ENCODE measurements at places on chromosomes 11 and 22.
A peak's percentile ranks its signal among the peaks of the same experiment; 100 is the strongest.

- DNase-seq: no peak
These were observed 12.1 kb downstream of the C11orf86 start for GRCh38 chr11:66987158-66987620.

- no peak for DNase-seq
These were observed 36.6 kb downstream of the RCOR2 start for GRCh38 chr11:63880403-63880790.

DNA sequence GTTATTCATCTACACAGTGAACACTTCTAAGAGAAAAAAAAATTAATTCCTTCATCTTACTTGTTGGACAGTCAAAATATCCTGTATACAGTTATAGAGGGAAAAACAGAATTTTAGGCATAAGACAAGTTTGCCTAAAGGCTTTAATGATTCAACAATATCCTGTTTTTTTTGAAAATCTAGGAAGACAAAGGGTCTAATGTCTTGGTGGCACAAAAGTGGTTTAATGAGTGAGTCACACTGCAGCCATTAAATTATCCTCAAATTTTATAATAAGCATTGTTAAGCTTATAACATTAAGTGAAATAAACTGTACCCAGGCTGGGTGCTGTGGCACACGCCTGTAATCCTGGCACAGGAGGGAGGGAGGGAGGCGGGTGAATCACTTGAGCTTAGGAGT lies 72.9 kb downstream of the GAB2 start:
- no peak for DNase-seq

GRCh38 chr11:111448414-111448813 lies 63.8 kb downstream of the BTG4 start:
- DNase-seq: no peak

- no peak for DNase-seq
These were observed 63.5 kb downstream of the FAM83F start for GRCh38 chr22:40058265-40058664.

GRCh38 chr11:18379201-18379600 lies 15.2 kb upstream of the LDHA start:
- no peak for DNase-seq

GRCh38 chr11:47997063-47998053 lies 17.0 kb downstream of the PTPRJ start:
- no peak for DNase-seq

DNA sequence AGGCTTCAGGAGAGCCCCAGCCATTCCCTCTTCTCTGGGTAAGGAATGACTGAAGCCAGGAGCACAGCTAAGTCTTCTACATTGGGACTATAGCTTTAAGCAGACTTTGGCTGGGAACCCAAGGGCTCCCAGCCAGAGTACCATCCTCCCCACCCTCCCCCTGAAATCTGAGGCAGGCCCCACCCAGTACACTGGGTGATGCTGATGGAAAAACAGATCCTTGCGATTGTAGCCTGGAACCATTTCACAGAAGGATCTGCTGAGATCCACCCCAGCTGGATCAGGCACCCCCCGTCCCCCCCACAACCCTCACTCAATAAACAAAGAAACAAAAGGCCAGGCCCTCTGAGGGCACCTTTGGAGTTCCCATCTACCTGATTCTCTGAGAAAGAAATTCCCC lies 39.8 kb downstream of the IL18BP start:
- DNase-seq: peak; percentile 45

GRCh38 chr22:44055805-44056204 lies 31.7 kb downstream of the PARVB start:
- DNase-seq: no peak

DNA sequence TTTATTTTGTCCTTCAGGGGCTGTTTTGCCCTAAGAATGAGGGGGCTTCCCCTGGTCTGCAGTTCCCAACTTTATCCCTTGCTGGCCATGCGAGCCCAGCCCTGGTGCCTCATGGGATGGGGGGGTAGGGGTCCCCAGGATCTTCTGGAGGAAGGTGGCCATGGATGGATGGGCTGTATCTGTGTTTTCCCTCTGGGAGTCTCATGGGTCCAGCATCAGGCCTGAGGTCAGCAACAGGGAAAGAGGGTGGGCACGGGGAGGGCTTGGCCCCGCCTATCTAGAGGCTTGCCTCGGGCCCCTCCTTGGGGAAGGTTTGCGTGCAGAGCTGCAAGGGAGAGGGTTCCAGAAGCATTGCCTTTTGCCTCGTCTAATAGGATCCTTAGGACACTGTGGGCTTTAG lies 10.8 kb upstream of the ADORA2A start:
- no peak for DNase-seq

DNA sequence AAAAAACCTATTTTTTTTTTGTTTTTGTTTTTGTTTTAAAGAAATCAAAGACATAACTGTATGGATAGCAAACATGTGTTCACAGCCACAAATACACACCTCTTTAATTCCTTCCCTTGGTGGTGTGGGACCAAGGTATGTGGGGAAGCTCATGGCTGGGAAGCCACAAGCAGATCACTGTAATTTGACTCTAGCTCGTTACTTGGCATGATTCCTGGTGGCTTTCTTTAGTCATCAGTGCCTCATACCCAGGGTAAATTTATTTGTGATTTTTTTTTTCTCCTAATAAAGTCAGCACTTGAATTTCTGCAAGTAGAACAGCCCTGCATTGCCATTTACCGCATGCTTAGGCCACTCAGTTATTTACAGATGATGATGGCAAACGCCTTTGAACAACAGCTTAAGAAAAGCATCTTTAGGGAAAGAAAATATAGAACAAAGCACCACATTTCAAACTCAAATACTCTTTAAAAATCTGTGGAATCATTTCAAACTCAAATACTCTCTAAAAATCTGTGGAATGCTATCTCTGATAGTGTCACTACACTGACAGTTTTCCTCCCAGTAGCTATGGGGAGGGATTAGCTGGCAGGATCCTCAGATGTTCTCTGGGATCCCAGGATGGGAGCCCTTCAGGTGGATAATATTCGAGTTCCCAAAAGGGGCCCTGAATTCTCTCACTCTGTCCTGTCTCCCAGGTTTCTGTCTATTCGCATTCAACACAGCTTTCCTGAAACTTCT lies 687.2 kb downstream of the OPCML start:
- no peak for DNase-seq

GRCh38 chr11:102991776-102992175 lies 36.2 kb upstream of the MMP13 start:
- no peak for DNase-seq

- DNase-seq: no peak
These were observed 107.0 kb downstream of the KCNQ1OT1 start for GRCh38 chr11:2592559-2593392.

DNA sequence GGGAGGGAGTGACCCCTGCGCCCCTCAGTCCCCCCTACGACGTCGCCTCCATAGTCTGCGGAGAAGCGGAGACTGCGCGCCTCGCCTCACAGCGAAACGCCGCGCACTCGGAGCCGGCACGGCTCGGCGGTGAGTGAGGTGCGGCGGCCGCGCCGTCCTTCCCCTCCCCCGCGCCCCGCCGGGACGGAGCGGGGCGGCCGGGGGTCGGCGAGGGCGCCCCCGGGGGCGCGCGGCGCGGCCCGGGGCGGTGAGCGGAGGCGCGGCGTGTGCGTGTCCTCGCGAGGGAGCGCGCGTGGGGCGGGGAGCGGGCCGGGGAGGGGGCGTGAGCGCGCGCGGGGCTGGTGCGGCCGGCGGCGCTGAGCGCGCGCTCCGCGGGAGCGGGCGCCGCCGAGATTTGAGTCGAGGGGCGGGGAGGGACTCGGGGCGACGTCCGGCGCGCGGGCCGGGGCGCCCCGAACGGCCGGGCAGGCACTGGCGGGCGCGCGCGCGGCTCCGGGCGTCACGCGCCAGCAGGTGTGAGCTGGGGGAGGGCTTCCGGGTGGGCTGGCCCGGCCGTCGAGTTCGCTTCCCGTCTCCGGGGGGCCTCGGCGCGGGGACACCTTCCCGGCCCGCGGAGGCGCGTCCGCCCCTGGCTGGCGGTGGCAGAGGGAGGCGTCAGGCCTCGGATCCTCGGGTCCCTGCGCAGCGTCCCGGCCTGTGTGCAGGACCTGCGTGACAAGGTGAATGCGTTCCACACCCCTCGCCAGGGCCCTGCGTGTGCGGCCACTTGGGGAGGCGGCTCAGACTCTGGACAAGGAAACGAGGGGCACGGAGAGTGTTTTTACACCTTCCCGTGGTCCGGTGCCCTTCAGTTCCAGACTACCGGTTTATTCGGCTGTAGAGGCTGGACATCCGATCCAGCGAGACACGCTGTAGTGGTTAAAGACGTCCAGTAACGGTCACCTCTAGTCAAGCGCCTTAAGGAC lies 50.4 kb downstream of the FAM83F start:
- DNase-seq: peak; percentile 54

DNA sequence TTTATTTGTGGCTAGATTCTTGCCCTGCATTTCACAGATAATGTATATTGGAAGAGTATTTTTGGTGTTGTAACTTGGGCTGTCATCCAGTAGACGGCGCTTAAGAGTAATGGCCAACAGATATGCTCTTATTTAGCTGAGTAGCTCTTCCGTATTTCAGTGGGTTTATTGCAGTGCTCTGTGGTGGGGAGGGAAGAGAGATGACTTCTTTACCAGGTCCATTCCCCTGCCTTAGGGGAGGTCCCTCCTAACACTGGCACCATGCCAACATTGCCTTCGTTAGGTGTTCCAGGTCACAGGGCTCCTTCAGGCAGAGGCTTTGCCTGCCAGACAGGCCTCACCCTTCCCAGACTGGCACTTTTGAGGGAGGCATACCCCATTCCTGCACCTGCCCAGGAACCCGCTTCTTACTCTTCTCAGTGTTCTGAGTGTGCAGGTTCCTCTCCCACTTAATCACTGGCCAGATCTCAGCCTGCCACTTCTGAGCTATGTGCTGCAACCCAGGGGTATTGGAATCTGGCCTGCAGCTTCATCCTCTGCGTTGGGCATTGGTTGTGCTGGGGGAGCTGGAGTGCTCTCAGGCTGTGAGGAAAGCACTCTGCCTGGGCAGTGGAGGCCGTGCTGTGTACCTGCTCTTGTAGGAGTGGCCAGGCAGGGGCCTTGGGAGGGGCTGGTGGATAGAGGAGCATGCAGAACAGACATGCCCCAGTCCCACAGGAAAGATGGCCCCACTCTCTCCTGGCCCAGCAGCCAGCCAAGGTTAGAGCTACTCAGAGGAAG lies 29.4 kb upstream of the SLN start:
- DNase-seq: no peak

GRCh38 chr11:10496296-10496936 lies 41.4 kb downstream of the AMPD3 start:
- DNase-seq: no peak
